ENCODE measurements at places on chromosomes 11 and 22.

- no peak for DNase-seq
Observed at GRCh38 chr11:92929246-92929645, 40.2 kb upstream of the MTNR1B start.

DNA sequence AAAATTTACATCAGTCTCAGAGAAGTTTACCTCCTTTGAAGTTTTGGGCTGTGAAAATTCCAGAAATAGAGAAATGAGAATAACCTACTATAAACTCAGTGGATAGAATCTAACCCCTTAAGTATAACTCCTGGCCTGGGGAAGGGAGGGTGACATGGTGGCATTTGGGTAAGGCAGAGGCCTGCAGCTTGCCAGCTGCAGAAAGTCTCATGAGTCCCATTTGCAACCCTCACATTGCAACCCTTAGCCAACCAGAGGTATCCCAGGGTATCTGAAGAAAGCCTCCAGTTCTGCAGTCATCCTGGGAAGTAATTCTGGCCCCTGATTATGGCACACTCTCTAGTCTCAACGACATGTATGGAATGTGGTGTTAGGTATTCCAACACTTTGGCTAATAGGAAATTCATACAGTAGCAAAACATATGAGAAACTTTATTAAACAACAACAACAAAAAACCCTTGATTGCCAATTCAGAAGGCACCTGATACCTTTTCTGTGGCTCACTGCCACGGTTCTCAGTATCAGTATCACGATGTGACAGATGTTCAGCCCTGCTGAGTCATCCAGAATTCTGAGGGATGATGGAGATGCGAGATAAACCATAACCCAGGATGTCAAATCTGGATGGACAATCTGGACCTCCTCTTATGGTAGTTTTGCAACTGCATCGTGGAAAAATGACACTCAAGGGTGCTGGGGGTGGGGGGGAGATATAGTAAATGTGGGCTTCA is 743.4 kb downstream of the NELL1 start:
- no peak for DNase-seq

- DNase-seq, result no peak
Observed at GRCh38 chr22:33971561-33971961, 51.3 kb upstream of the LARGE1 start.

- DNase-seq, result no peak
Observed at GRCh38 chr11:87258171-87258833, 220.6 kb downstream of the TMEM135 start.

DNA sequence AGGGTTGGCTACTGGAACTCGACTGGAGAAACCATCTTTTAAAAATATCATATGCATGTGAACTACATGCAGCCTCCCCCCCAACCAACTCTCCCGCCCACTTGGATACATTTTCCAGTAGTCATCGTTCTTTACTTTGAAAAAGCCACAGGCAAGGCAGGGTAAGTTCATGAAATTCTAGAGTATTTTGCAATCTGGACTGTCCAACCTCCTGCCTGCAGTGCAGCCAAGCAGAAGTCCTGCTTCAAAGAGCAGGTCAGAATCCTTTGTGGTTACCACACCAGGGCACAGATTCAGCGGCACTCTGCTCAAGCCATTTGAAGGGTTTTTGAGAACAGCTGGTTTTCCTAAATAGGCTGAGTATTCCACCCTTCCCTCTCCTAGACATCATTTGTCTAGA is 12.1 kb downstream of the ELF5 start:
- DNase-seq, result no peak

DNA sequence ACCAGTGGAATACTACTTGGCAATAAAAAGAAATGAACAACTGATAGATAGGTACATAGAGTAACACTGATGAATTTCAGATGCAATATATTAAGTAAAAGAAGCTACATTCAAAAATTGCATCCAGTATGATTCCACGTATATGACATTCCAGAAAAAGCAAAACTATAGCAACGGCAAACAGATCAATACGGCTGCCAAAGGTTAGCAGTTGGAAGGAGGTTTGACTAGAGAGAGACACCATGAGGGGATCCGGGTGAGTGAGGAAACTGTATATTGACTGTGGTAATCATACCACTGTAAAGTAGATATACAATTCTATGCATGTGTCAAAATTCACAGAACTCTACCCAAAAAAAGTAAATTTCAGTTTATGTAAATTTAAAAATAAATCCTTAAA is 28.7 kb downstream of the CADM1 start:
- no peak for DNase-seq

- no peak for DNase-seq
Observed at GRCh38 chr11:121067962-121068647, 32.9 kb upstream of the TECTA start.
